Right ventricle myocardium superior (tissue), 1 donor: ENCODE measurements at places on chromosomes 7 and 10. TPM values are rescaled to one million over a fixed set of nuclear protein-coding genes. Genes with fewer than 3 reads are reported as not detected.

Gene SPDYE11
- not detected for total RNA-seq

Gene ASIC3
- total RNA-seq: 6.5 TPM

Gene ZRANB1
- total RNA-seq: 24.2 TPM

Gene TWIST1
- 1.4 TPM for total RNA-seq

Gene KLF14
- not detected for total RNA-seq

Gene FAM180A
- 5.9 TPM for total RNA-seq

Gene CYP2C9
- total RNA-seq: not detected

Gene SLC13A1
- not detected for total RNA-seq

Gene CCL24
- not detected for total RNA-seq

Gene PAPOLB
- 0.05 TPM for total RNA-seq

Gene LGI1
- 0.13 TPM for total RNA-seq

Gene HKDC1
- total RNA-seq: not detected

Gene MXI1
- total RNA-seq: 75.2 TPM

Gene ZNF727
- total RNA-seq: 1.8 TPM

Gene MKX
- not detected for total RNA-seq

Gene JCAD
- total RNA-seq: 25.5 TPM

Gene HOXA5
- total RNA-seq: 0.62 TPM

Gene FRMPD2
- 0.11 TPM for total RNA-seq

Gene C7orf57
- not detected for total RNA-seq

Gene SPDYE9
- not detected for total RNA-seq

Gene TFPI2
- 1.3 TPM for total RNA-seq

Gene LLCFC1
- total RNA-seq: not detected

Gene AQP1
- 236 TPM for total RNA-seq

Gene WIPF3
- total RNA-seq: 5.5 TPM

Gene PEX1
- total RNA-seq: 11.6 TPM

Gene TAS2R41
- total RNA-seq: not detected

Gene OR2A1
- total RNA-seq: not detected

Gene ITPRID1
- not detected for total RNA-seq

Gene PRSS2
- total RNA-seq: not detected

Gene LRIT1
- 0.13 TPM for total RNA-seq

Gene KCNIP2
- total RNA-seq: 516 TPM

Gene HYAL4
- not detected for total RNA-seq

Gene NRG3
- total RNA-seq: 0.19 TPM

Gene POLR2J2
- total RNA-seq: 1.7 TPM

Gene HMX3
- not detected for total RNA-seq

Gene EPHB4
- 22.1 TPM for total RNA-seq

Gene GIMAP8
- 14.4 TPM for total RNA-seq

Gene PLEKHS1
- total RNA-seq: not detected

Gene BICC1
- total RNA-seq: 6.1 TPM

Gene CAV1
- total RNA-seq: 300 TPM

Gene GSTO1
- 173 TPM for total RNA-seq

Gene ABCB4
- total RNA-seq: 5.0 TPM

Gene FGL2
- 11.5 TPM for total RNA-seq

Gene EGFR
- total RNA-seq: 10.1 TPM

Gene RPP30
- 27.4 TPM for total RNA-seq

Gene CCDC3
- 3.7 TPM for total RNA-seq

Gene NPY4R2
- total RNA-seq: not detected

Gene CPN1
- not detected for total RNA-seq

Gene SLC26A5
- not detected for total RNA-seq

Gene GNAT3
- total RNA-seq: not detected

Gene CDK14
- total RNA-seq: 24.2 TPM

Gene NXPH1
- not detected for total RNA-seq

Gene GAD2
- not detected for total RNA-seq

Gene CNPY1
- not detected for total RNA-seq

Gene SYNPO2L
- 213 TPM for total RNA-seq

Gene HECTD2
- total RNA-seq: 2.4 TPM

Gene ATG9B
- total RNA-seq: not detected

Gene GPER1
- total RNA-seq: 2.5 TPM

Gene NAT16
- not detected for total RNA-seq

Gene RELN
- total RNA-seq: 0.56 TPM
